Stimulated activated CD4-positive, alpha-beta T cell treated with anti-CD3 and anti-CD28 coated beads, Interleukin-1b, Interleukin-23, amount 100 ng/mL, for 4 hours (primary cell): ENCODE measurements at places on chromosomes 5 and 9.

DNA sequence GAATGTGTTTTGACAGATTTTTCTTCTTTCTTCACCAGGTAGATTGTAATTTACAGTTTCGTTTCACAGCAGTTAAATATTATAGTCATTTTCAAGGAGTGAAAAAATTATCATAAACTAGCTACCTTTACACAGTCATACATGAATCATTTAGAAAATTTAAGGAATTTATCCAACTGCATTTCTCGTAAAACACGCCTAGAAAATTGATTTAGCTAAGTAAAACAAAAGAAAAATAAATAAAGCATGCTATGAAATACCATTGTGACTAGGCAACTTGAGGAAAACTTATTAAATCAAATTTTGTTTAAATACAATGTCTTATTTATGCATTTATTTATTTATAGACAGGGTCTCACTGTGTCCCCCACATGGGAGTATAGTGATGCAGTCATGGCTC, 109.9 kb upstream of the EMB start:
- DNase-seq: no peak

DNA sequence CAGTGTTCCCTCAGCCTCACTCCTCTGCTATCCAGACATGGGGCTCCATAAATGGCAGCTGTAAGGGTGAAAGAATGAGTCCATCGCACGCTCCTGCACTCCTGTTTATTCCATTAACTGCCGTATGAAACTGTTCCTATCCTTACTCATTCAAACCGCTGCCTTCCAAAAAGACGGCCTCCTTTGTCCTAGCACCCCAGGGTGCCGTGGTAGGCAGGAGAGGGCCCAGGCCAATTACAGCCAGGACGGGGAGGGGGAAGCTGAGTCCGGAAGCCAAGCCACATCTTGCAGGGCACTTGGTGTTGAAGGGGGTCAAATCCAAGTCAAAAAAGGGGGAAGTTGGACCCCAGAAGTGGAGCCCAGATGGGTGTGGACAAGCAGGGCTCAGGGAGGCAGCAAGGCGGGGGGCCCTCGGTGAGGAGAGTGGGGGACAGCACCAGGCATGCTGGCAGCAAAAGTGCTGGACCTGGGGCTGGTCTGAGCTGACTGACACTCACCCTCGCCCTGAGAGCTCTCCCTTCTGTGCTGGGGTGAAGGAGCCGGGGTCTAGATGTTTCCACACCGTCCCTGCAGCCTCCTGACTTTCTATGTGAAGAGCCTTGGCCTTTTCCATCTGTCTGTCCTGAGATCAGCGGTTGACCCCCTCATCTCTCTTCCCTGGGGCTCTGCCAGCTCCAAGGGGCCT, 63.3 kb downstream of the COL23A1 start:
- DNase-seq: no peak

- DNase-seq: no peak
Measured at GRCh38 chr9:124973807-124974206, 32.9 kb upstream of the GOLGA1 start.

GRCh38 chr5:26572480-26572879, 465.9 kb downstream of the CDH9 start:
- no peak for DNase-seq

DNA sequence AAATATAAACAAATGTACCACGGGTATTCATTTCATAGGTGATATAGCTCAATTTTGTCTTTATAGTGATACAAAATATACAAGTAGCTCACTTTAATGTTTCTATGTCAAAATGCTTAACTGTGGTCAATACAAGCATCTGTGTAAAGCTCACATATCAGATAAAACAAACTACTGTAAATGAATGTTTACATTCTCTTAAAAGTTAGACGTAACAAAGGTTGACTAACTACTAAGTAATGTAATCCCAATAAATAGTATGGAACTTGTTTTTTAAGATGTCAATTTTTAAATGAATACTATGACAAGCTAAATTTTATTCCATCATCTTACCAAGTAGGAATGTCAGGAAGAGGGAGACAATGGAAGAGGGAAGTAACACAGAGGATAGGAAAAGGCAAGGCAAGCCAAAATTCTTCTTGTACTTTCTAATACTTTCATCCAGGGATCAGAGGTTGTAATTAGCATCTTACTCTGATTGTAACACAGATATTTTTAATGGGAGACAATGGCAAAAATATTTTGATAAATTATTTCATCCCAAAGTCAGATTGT, 105.5 kb downstream of the STRBP start:
- no peak for DNase-seq

DNA sequence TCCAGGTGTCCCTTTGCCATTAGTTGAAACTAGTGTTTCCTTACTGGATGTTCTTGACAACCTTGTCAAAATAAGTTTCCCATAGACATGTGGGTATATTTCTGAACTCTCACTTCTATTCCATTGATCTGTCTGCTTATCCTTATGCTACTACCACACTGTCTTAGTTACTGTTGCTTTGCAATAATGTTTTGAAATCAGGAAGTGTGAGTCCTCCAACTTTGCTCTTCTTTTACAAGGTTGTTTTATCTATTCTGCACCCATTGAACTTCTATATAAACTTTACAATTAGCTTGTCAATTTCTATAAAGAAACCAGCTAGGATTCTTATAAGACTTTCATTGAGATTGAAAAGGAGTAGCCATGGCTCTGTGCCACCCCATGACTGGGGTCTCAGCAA, 24.3 kb downstream of the CD14 start:
- DNase-seq: no peak

- no peak for DNase-seq
Measured at GRCh38 chr9:113872485-113873143, 3.5 kb upstream of the ZNF618 start.
